ENCODE measurements at places on chromosomes 13 and 19.

DNA sequence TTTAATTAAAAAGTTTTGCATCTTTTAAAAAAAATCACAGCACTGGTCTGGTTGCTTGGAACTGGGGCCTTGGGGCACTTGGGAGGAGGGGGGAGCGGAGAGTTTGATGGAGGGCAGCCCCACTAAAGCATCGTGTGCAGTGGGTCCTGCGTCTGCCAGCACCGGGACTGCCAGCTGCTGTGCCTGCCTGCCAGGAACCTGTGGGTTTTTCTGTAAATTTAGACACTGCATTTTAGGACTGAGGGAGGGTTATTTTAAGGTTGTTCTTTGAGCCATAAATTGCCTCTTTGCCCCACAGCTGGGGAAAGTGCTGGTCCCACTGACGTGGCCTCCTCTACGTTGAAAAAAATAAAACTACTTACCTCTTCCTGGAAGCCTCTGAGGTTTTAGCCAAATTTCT, 2.9 kb downstream of the KLF2 start:
- DNase-seq: no peak

DNA sequence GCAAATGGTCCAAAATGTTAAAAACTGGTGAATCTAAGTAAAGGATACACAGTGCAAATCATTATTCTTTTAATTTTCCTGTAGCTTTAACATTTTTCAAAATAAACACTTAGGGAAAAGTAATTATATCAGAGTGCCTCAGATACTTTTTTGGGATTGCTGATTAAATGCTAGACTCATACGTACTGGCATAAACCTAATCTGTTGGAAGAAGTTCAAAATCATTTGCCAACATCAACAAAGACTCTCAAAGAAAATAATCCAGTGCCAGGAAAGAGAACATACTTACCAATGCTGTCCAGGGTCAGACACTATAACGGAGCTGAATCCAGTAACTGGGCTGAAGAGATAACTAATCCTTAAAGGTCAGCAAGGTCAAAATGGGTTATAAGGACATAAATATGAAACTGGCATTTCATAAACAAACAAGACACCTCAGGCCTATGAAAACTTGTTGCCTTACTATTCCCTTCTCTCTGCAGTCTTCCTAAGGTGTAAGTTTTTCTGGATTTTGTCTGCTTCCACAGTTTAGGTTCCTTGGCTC, 3.3 kb upstream of the ZNF420 start:
- no peak for DNase-seq

DNA sequence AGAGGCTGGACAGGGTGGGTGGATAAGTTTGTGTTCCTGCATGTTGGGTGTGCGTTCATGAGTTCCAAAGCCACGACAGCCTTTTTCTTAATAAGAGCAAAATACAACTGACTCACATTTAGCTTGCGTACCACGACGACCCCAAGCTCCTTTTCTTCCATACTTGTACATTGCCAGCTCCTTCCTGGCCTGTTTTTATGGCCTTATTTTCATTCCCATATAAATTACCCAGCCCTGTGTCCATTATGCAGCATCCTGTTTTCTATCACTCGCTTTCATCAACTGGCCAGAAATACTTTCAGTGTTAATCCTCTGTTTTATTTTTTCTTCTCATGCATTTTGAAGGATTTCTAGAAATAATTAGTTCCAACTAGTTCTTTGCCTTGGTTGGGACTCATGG, 499.1 kb downstream of the FOXO1 start:
- DNase-seq: no peak

DNA sequence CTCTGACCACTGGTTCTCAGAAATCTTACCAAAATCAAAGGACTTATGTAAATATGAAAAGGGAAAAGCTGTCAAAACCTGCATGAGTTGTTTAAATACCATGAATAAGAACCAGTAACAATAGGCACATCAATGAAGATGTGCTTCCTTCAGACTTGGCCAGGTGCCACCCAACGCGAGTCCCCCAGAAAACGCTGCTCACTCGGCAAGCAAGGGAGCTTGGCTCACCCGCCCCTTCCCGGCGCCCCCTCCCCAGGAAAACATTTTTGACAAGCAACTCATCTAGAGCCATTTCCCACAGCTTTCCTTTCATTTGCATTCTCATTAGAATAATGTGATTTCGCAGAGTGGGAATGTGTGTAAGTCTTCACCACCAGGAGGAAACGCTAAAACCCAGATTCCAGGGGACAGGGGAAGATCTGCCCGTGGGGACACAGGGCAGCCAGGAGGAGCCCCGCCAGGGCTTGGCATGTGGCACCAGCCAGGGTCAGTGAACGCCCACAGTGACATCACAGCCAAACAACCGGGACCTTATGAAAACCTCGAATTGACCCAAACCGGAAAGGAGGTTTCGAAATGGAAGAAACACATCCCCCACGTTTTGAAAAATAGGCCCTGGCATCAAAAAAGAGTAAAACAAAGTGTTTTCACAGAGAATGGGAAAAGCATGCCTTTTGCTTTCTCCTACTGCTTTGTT, 366.2 kb upstream of the TSHZ3 start:
- DNase-seq: no peak

- no peak for DNase-seq
Measured at GRCh38 chr19:56727677-56728076, 56.1 kb upstream of the ZNF835 start.

- no peak for DNase-seq
Measured at GRCh38 chr19:45598267-45599001, 3.6 kb downstream of the GPR4 start.

GRCh38 chr19:41195675-41196497, 2.9 kb downstream of the CYP2S1 start:
- no peak for DNase-seq

GRCh38 chr13:23771956-23772355, 117.2 kb downstream of the MIPEP start:
- no peak for DNase-seq

DNA sequence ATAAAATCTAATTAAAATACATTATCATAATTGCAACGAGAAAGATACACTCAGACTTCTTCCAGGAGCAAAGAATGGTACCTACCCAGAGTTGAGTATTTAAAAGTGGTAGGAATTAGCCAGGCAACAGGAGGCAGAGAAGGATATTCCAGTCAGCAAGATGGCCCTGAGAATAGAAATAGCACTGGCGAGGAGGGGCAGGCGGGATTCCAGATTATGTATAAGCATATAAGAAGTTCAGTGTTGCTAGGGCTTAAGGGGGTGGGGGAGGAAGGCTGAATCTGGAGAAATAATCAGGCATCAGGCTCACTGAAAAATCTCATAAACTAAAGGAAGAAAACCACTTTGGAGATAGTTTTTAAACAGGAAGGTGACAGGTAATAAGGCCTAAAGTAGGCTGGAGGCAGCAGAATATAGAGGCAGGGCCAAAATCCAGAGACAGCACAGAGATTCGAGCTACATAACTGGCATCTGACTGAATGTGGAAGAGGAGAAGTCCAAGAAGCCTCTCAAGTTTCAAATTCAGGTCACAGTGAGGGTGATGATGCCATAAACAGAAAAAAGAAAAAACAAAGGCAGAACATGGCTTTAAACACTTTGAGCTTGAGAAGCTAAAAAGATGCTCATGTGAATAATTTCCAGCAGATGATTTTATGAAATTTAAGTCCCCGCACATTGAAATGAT, 7.5 kb downstream of the KPNA3 start:
- no peak for DNase-seq

DNA sequence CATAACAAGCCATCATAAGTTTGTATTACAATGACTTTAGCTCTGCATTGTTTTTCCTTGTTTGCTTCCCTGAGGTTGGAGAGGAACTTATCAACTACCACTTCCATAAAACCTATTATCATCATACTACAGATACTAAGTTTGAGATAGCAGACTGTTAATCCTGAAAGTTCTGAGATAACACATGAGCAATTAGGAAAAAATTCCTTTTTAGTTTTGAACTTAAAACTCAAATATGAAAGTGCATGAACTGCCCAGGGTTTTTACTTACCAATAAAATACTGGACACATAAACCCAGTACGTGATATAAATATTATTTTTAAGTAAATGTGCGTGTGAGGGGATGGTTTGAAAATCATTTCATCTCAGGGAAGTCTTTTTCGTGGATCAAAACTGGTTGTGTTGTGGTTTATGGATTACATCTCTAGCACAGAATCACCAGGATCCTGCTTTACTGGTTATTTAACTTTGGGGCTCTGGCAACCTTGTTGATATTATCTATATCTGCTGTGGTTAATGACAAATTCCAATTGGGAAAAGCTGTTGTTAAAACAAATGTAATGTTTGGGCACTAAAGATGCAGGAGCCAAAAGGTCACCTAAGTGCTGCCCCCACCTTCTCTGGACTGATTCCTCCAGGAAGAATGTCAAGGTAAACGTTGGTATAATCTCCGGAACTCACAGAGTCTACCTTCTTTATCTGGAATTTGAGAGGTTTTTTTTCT, 12.4 kb downstream of the CDX2 start:
- DNase-seq: no peak

GRCh38 chr13:66623129-66623820, 606.9 kb downstream of the PCDH9 start:
- DNase-seq: no peak

DNA sequence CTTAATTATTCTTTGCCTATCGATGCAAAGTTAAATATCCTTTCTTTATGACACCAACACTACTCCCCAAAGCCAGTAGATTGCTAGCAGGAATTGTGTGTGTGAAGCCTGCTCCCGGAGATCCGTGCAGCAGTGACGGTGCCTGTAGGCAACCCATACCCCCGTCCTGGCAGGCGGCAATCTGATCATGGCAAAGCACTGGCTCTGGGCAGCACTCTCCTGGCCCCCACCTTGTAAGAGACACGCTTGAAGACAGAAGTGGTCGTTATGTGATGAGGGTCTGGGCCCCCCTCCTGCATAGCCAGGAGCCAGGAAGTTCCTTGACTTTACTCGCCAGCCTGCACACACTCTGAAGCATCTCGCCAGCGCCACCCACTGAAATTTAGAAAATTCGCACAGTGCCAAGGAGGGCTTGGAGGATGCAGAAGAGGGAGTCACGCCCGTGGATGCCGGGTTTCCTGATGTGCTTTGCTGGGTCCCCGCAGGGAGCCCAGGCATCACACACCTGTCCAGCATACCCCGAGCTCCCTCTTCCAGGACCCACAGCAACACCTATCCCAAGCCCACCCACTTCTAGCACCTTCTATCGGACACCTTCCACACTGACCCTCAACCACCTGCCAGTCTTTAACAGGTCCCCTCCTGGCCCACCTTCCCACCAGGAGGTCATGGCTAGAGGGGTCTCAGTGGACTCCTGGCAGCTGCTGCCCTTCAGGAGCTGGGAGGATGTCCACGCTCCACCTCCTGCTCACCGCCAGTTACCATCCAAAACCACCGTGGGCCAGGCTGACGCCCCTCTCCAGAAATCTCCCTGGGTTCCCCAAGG, 54.5 kb downstream of the CEBPG start:
- no peak for DNase-seq

GRCh38 chr19:1618157-1619093, 13.2 kb upstream of the UQCR11 start:
- DNase-seq: no peak

DNA sequence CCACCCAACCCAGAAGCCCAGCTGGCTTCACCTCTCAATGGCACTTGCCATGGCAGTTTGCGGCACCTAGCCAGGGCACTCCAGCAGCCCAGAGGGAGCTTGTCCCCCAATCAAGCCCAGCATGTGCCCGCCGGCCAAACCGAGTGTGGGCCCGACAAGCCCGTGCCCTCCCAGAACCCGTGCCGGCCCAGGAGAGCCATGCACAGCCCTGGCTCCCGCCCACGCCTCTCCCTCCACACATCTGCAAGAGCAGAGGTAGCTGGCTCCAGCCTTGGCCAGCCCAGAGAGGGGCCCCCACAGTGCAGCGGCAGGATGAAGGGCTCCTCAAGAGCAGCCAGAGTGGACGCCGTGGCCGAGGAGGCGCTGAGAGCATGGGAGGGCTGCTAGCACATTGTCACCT, 2278.0 kb upstream of the PCDH20 start:
- no peak for DNase-seq

GRCh38 chr19:18202778-18203407, 949 bp downstream of the RAB3A start:
- DNase-seq: no peak

DNA sequence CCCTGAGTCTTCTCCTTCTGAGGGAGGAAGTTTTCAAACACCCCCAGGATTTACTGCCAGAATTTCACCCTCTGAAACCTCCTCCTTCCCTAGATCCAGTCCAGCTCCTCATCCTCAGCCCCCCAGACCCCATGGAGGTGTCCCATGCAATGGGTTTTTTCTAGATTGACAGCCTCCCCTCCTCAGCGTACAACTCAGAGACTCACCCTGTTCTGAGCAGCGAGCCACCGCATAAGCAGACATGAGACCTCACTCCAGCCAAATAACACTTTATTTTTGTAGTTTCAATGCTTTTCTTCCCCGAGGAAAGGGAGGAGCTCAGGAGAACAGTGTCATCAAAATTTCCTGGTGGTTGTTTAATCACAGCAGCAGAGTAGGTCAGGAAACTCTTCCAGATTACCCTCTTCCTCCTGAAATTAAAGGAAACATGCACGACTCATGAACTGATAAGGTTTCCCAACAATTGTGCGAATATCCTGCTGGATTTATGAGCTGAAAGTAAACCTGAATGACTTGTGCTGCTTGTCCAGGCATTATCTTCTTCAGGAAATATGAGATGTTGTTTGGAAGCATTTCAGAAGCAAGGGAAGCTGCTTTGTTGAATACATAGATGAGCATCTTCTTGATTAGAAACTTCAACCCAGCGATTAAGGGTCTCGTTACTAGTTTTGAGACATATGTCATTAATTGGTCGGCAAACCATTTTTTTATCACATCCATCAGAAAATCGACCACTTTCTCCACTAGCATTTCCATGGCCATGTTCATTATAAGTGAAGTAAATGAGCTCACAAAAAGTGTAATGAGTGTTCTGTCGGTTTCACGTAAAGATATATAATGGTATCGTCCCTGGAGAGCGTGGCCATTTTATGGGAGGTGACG, 36.2 kb downstream of the ERICH4 start:
- DNase-seq: no peak

GRCh38 chr19:56778351-56778750, 62.2 kb downstream of the PEG3 start:
- DNase-seq: no peak

GRCh38 chr13:90950160-90950559, 397.3 kb upstream of the MIR17HG start:
- no peak for DNase-seq

DNA sequence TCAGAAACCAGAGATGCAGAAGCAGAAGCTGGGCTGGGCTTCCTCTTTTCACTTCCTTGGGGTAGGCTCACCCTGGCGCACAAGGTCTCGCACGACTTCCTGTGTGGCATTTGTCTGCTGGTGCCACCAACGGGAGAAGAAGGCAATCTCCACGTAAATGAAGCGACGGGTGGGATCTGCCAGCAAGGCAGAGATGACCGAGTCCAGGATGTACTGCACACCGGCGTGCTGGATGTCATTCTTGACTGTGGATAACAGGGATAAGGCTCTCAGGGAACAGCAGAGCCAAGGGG, 1.3 kb downstream of the MAN2B1 start:
- DNase-seq: no peak

- DNase-seq: no peak
Measured at GRCh38 chr19:16532440-16533234, 9.6 kb downstream of the CHERP start.

GRCh38 chr13:36668316-36668715, 5.5 kb upstream of the SERTM1 start:
- DNase-seq: no peak

GRCh38 chr19:34482380-34483250, 1.1 kb downstream of the WTIP start:
- DNase-seq: no peak

Data from skeletal muscle cell (primary cell).